Activated CD4-positive, CD25-positive, alpha-beta regulatory T cell treated with anti-CD3 and anti-CD28 coated beads, Interleukin-2, amount 50 U/mL, for 72 hours (primary cell): ENCODE measurements at places on chromosomes 7 and 10.

GRCh38 chr7:145644426-145645134, 472.0 kb upstream of the CNTNAP2 start:
- no peak for DNase-seq

DNA sequence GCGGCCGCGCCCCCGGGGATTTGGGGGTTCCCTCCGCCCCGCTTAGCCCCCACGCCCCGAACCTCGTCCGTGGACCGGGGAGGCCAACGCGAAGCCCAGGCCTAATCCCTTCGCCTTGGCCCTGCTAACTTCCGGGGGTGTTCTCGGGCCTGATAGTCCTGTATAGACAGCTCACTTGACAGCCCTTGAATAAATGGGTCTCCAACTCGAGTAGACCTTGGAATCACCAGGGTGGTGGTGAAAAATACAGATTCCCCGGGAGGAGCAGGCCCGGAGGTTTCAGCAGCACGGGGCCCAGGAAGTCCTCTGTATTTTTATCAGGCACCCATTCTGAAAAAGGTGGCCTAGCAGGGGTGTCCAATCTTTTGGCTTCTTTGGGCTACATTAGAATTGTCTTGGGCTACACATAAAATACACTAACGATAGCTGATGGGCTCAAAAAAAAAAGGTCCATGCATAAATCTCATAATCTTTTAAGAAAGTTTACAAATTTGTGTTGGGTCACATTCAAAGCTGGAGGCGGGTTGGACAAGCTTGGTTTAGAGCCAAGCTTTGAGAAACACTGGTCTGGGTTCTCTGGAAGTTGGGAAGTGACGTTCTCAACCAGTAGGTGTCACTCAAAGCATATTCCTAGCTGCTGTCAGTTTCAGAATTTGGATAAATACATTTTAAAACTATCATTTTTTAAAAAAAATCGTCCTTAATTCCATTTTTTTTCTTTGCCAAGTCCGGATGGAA, 221.7 kb downstream of the PHTF2 start:
- DNase-seq, result peak; percentile 43

GRCh38 chr7:114658216-114658615, 243.6 kb downstream of the FOXP2 start:
- no peak for DNase-seq

- no peak for DNase-seq
Observed at GRCh38 chr7:134777908-134778580, 1.4 kb upstream of the CALD1 start.

DNA sequence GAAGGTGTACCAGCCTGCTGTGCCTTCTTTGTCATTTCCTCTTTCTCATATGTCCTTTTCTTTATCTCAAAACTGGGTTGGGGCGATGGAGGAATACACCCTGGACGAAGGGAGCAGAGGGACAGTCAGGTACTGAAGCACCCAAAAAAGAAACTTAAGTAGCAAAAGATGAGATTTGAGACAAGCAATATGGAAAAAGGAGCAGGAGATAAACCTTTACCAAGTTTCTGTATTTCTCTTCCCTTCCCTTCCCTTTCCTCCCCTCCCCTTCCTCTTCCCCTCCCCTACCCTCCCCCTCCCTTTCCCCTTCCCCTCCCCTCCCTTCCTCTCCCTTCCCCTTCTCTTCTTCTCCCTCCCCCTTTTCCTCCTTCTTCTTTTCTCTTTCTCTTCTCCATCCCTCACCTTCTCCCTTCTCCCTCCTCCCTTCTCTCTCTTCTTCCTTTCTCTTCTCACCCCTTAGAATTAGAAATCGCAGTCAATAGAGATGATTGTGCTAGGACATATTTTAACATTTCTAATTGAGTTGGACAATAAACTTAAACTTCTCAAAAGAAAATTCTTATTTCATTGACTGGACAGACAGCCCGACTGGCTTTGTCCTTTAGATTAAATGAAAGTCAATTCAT, 114.7 kb upstream of the PLXDC2 start:
- no peak for DNase-seq
